ENCODE measurements at places on chromosomes 12 and 14.

DNA sequence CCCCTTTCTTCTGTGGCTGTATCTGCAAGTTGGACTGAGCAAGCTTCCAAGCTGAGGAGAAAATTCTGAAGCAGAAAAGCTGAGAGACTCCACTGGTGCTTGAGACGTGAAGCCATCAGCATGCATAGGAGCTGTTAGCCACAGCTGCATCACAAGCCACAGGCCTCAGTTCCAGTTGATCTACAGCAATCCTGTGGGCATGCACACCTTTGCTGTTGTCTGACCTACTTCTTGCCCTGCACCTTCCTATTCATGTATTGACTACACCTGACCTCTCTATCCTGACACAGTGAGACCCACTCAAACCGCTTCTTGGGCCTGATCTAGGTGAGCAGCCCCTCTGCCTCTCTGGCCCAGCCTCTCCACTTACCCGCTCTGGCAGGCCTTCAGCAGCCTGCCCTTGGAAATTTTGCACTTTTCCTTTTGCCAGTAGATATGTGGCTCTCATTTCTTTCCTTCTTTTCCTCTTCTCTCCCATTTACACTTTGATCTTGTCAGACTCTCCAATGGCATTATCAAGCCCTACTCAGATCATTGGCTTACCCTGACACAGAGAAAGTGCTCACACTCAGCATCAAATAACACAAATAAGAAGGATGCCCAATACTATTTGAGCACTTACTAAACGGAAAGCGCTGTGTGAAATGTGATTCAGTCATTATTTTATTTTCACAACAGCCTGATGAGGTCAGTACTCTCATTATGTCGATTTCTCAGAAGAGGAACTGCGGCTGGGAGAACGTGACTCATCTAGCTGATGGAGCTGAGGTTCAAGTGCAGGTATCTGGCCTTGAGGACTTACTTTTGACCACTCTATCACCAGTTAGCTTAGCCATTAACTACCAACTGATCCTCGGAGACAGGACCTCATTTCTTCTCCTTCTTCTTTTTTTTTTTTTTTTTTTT lies 21.9 kb upstream of the PTGR2 start:
- DNase-seq = peak; percentile 45

GRCh38 chr12:81797100-81797499 lies 38.0 kb upstream of the PPFIA2 start:
- peak; percentile 6 for DNase-seq

GRCh38 chr14:78358591-78358990 lies 188.4 kb downstream of the NRXN3 start:
- DNase-seq = no peak

GRCh38 chr12:57487055-57487596 lies 742 bp upstream of the MARS1 start:
- no peak for DNase-seq

DNA sequence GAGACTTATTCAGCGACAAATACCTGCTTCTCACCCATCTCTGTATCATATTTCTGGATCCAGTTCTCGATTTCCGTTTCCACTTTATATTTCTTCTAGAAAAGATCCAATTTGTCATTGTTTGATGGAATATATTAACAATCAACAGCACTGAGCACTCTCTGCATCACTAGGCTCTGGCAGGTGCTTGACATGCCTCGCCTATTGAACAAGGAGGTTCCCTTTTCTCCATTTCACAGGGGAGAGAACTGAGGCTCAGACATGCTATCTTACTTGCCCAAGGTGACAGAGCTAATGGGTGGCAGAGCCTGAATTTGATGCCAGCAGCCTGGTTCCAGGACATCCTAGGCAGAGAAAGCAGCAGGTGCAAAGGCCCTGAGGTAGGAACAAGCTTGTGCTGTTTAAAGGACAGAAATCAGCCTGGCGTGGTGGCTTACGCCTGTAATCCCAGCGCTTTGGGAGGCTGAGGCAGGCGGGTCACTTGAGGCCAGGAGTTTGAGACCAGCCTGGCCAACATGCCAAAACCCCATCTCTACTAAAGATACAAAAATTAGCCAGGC lies 12.1 kb downstream of the RITA1 start:
- DNase-seq = no peak

Data from HepG2 (cell line).